ENCODE measurements at places on chromosomes 6 and 20.

DNA sequence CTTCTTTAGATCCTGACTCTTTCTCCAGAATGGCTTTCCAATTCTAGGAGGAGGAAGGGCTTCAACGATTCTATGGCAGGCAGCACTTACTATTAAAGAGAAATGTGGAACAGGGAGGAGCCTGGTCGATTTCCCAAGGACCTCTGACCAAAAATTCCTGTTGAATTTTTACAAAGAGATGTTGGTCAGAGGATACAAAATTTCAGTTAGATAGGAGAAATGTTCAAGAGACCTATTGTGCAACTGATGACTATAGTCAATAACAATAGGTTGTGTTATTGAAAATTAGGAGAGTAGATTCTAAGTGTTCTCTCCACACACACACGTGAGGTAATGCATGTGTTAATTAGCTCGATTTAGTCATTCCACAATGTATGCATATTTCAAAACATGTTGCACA lies 130.1 kb upstream of the TNFAIP3 start:
- DNase-seq: no peak

- DNase-seq: peak; percentile 64
Observed at GRCh38 chr6:111478749-111479148, 4.3 kb downstream of the REV3L start.

DNA sequence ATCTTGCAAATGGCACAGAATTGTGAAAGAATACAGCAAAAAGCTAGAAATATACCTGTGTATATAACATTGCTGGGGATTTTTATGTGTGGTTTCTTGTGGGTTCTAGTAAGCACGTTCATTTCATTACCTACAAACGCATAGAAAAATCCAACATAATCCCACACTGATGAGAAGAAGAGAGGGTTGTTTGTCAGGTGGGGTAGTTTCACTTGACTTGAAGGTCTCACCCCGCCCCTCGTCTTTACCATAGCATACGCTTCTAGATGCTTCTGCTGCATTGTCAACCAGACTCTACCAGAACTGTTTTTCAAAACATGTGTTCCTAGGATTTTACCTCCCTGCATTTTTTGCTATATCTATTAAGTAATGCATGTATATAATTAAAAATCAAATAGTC lies 284.1 kb upstream of the TAB2 start:
- DNase-seq: no peak

DNA sequence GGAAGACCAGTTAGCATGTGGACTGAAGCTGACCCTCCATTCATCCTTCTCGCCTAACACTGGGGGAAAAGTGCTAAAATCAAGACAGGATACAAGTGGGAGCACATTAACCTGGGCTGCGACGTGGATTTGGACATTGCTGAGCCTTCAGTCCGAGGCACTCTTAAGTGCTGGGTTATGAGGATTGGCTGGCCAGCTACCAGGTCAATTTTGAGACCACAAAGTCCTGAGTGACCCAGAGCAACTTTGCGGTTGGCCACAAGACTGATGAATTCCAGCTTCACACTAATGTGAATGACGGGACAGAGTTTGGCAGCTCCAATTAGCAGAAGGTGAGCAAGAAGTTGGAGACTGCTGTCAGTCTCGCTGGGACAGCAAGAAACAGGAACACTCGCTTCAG lies 20.7 kb downstream of the FUCA2 start:
- DNase-seq: no peak

- no peak for DNase-seq
Observed at GRCh38 chr6:25899123-25899522, 25.1 kb upstream of the SLC17A3 start.

GRCh38 chr6:10407018-10407673 lies 7.7 kb downstream of the TFAP2A start:
- DNase-seq: no peak

All from SJSA1 (cell line).